ENCODE measurements at places on chromosomes 3 and 15.

GRCh38 chr15:81295486-81296121 is 28.3 kb downstream of the STARD5 start:
- DNase-seq: no peak

DNA sequence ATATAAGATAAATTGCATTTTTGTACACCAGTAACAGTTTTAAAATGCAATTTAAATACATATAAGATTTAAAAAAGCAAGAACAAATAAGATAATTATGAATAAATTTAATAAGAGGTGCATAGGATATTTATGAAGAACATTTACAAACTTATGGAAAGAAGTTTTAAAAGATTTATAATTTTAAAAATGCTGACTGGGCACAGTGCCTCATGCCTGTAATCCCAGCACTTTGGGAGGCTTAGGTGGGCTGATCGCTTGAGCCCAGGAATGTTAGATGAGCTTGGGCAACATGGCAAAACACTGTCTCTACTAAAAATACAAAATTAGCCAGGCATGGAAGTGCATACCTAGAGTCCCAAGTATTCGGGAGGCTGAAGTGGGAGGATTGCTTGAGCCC is 37.8 kb downstream of the EOMES start:
- DNase-seq: no peak

DNA sequence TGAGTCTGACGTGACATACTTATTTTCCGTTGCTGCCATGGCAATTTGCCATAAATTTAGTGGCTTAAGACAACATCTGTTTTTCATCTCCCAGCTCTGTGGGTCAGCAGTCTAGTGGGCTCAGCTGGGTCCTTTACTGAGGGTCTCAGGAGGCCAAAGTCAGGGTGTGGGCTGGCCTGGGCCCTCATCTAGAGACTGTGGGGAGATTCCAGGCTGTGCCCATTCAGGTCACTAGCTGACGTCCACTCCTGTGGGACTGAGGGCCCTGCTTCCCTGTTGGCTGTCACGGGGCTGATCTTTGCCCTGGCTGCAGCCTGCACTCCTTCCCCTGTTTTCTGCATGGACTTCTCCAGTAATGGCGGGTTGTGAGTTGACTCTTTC is 19.1 kb downstream of the FGD5 start:
- DNase-seq: no peak

- no peak for DNase-seq
Observed at GRCh38 chr15:75045332-75046015, 22.1 kb downstream of the PPCDC start.

DNA sequence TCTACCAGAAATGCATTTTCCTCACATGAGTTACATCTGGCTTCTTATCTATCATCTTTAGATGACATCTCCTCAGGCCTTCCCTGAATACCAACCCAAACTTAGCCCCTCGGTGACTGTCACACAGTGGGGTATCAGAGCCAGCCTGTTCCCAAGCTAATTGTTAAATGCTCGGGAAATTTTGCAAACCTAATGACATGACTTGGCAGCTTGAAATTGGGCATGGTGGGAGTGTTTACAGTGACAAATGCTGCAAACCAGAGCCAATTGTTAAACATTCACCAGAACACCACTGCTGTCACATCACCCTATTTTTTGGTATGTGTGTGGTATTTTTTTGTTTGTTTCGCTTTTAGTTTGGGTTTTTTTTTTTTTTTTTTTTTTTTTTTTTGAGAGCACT is 130.8 kb downstream of the HCN4 start:
- DNase-seq: no peak

DNA sequence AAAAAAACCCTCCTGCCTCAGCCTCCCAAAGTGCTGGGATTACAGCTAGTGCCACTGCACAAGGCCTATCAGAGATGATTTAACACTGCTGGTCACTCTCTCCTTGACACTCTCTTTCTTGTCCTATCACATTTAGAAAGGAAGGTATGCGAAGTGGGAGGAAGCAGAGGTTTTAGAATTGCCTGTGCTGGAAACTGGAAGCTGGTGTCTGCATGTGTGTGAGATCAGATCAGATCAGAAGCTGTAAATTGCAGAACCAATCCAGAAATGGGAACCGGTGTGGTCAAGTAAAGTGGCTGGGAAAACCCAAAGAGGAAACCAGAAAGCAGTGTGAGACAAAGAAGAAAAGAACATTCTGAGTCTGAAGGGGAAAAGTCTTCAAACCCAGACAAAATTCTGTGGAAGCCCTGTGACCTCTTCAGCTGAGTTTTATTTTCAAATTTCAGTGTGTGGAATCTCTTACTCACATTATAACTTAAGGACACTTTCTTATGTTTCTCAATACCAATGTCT is 2.8 kb downstream of the EFHB start:
- DNase-seq: no peak

DNA sequence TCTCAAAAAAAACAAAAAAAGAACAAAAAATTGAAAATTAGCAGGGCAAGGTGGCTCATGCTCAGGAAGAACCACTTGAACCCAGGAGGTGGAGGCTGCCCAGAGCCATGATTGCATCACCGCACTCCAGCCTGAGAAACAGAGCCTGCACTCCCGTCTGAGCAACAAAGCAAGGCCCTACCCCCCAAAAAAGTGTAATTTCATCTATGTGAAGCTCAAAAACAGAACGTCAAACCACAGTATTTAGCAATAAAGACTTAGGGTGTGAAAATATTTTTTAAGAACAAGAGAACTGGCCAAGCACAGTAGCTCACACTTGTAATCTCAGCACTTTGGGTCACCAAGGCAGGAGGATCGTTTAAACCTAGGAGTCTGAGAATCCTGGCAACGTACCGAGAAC is 38.2 kb downstream of the STAG1 start:
- no peak for DNase-seq

- DNase-seq: no peak
Observed at GRCh38 chr15:96162322-96162721, 168.2 kb upstream of the NR2F2 start.

DNA sequence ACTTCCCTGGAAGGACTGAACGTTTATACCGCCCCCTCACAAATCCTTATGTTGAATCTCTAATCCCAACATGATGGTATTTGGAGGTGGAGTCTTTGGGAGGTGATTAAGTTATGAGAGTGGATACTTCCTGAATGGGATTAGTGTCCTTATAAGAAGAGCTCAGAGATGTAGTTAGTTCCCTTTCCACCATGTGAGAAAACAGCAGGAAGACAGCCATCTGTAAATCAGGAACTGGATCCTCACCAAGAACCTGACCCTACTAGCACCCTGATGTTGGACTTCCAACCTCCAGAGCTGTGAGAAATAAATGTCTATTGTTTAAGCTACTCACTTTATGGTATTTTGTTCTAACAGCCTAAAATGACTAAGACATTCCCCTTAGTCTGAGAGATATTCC is 33.3 kb upstream of the SACM1L start:
- DNase-seq: peak; percentile 50

GRCh38 chr3:66140743-66141372 is 79.9 kb upstream of the SLC25A26 start:
- no peak for DNase-seq

DNA sequence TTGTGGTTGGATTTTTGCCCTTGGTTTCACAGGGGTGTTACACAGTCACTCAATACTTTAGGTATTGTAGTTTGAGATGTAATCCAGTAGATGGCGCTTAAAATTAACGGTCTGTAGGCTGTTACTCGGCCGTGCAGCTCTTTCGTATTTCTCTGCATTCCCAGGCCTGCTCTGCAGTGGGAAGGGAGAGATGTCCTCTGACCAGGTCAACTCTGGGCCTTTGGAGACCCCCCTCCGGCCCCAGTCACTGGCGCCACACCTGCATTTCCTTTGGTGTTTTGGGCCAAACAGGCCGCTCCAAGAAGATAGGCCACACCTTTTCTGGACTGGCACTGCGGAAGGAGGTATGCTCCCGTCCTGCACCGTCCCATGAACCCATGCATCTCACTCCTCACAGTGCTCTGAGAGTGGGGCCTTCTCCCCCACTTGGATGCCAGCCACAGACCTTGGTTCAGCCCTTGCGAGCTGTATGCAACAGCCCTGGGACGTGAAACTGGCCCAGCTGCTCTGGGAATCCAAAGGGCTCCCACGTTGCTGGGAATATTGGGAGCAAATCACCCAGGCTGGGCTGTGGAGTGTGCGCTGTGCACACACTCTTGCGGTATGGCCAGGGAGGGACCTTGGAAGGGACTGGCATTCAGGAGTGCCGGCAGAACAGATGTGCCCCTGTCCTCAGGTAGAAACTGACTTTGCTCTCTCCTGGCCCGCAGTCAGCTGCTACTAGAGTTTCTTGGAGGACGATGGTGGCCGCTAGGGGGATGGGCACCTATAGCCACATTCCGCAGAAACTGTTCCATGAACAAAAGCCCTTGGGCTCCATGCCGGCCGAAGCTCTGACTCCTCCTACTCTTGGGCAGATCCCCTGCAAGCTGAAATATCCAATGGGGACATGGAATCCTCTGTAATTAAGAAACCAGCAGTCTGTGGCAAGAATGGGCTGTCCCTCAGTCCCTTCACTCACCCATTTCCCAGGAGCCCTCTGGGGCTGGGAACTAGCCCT is 410.5 kb upstream of the CADM2 start:
- peak; percentile 27 for DNase-seq

DNA sequence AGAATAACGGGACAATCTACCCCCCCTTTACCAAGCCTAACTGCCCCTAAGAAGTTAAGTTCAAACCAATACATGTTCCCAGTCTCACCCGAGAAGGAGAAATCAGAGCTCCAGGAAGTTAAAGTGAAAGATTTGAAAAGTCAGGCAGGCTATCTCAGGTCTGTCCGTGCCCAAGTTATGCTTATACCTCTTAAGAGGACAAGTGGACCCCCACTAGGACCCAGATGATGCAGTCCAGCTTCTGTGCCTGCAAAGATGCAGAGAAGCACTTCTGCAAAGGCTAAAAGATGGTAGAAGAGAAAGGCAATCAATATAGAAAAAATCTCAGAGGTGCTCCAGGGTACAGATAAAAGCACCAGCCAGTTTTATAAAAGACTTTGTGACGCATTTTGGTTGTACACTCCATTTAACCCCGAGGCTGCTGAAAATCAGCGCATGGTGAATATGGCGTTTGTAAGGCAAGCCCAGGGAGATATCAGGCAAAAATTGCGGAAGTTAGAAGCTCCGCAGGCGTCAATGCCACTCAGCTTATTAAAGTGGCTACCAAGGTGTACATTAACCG is 9.8 kb upstream of the SLC9C1 start:
- peak; percentile 13 for DNase-seq

- DNase-seq: peak; percentile 96
Observed at GRCh38 chr3:50327943-50328691, at the start of gene TUSC2. TSS of gene TUSC2 (minus strand) at chr3:50328223. CDS start at chr3:50328099, 124 bp downstream.

DNA sequence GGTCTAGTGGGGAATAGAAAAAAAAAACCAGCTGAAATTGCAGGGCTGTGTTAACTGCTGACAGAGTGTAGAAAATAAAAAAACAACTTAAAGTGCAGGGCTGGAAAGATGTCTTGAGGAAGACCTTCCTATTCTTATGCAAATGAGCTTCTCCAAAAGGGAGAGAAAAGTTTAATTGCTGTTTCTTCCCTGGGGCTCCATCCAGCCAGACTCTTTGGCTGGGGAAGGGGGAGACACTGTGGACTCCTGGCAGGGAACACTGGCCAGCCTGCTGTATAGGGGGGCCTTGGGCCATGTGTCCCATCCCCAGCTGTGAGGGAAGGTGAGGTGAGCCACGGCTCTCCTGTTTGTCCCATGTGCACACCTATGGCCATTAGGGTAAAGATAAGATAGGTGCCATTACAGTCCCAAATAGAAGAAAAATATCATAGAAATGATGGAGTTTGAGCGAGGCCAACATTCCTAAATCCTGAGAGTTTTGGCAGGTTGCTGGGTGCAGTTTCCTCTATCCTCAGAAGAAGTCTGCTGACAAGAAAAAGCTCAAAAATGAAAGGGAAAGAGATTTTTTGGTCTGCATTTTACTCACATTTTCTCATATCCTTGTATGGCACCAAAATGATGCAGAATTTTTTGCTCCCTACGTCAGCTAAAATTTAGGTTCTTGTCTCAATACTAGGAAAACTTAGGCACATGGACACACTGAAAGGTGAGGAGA is 901.7 kb downstream of the PLOD2 start:
- no peak for DNase-seq

DNA sequence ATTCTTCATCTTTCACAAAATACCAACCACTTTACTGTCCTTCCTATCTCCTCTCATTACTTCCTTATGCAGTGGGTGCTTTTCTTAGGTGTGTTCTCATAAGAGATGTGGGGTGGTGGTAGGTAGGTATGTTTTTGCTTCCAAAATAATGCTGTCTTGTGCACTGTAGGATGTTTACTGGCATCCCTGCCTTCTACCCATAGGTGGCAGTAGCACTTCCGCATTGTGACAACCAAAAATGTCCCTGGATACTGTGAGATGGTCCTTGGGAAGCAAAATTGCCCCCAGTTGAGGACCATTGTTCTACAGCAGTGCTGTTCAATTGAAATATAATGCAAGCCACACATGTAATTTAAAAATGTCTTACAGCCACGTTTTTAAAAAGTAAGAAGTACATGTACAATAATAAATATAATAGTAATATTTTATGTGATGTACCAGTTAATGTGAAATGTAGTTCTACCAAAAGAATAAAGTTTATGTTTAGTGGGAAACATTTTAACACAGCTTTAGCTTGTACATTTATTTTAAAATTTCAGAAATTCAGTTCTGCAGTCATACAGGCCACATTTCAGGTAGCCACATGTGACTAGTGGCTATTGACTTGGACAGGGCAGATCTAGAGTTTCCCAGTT is 75.2 kb downstream of the NEO1 start:
- DNase-seq: peak; percentile 30

- DNase-seq: no peak
Observed at GRCh38 chr3:196812853-196813252, 54.9 kb upstream of the SENP5 start.

DNA sequence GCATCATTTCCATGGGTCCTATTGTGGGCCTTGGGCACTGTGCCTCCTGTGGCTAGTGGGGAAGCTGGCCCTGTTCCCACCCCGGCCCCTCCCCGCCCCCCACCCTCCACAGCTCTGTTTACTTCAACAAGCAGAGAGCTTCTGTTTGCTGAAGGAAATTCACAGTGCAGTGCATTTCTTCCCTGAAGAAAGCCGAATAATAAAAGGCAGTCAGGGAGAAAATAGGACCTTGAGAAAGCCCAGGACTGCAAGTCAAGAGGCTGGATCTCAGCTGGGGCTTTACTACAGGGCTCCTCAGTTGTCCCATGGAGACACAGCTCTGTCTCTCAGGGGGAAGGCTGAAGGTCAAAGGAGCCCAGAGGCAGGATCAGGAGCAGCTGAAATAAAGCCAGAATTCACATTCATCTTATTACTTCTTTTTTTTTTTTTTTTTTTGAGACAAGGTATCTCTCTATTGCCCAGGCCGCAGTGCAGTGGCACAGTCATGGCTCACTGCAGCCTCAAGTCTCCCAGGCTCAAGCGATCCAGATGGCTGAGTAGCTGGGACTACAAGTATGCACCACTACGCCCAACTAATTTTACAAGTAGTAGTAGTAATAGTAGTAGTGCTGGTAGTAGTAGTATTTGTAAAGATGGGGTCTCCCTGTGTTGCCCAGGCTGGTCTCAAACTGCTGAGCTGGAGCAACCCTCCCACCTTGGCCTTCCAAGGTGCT is 33.0 kb upstream of the LACTB start:
- no peak for DNase-seq

DNA sequence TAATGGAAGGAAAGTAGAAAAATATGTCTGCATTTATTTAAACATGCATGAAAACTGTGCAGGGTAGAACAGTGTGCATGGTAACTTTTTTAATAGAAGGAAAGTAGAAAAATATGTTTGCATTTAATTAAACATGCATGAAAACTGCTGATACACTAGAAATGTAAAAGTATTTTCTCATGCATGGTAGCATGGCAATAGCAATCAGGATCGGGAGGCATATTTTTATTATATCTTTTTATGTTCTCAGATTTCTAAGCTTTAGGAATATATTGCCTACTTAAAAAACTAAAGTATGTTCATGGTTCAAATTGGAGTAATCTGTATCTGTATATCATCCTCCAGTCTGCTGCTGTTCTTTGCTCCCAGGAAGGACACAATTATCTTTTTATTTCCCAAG is 1468.9 kb upstream of the GBE1 start:
- no peak for DNase-seq
